NCI-H774 (cell line): ENCODE measurements at places on chromosomes 6 and 20.

DNA sequence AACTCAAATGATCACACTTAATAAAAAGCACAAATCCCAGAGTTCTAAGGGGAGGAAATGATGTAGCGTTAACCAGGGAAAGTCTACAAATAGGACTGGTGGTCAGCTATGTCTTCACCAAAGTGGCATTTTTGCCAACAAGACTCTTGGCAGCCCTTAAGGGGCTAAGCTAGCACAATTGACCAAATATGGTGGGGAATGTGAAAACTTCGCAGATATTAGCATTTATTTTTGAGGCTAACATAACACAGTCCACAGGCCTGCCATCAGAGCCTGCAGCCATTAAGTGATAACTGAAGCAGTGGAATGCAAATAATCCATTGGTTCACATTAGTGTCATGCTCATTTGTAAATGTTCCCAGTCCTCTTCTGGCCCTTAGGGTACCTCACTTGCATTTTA lies 274.6 kb downstream of the FOXC1 start:
- DNase-seq, result no peak

DNA sequence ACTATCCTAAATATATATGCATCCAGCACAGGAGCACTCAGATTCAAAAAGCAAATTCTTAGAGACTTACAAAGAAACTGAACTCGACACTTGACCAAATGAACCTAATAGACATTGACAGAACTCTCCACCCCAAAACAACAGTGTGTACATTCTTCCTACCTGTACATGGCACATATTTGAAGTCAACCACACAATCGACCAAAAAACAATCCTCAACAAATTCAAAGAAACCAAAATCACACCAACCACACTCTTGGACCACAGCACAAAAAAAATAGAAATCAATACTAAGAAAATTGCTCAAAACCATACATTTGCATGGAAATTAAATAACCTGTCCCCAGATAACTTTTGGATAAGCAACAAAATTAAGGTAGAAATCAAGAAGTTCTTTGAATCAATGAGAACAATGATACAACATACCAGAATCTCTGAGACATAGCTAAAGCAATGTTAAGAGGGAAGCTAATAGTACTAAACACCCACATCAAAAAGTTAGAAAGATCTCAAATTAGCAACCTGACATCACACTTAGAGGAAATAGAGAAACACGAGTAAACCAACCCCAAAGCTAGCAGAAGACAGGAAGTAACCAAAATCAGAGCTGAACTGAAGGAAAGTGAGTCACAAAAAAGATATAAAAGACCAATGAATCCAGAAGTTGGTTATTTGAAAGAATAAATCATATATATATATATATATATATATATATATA lies 12.5 kb upstream of the TREM1 start:
- no peak for DNase-seq

- DNase-seq, result no peak
Measured at GRCh38 chr6:39847221-39847620, 55.0 kb downstream of the DAAM2 start.

- DNase-seq, result no peak
Measured at GRCh38 chr20:32670773-32671455, 2.8 kb downstream of the C20orf203 start.

DNA sequence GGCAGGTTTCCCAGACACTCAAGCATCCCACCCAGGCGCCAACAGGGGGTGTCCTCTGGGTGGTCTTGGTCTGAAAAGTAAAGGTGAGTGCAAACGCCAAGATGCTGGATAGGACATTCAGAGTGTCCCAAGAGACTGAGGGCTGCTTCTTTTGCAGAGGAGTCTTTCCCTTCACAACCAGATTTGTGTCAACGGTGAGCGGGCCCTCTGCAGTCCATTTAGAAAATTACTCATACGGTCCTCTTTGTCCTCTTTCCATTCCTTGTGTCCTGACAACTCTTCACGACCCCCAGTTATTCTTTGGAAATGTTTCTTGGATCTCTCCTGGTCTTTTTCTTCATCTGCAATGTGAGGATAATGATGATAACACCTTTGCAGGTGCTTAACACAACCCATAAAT lies 257.8 kb downstream of the CDC5L start:
- no peak for DNase-seq

GRCh38 chr6:81148751-81149150 lies 603.7 kb downstream of the TENT5A start:
- DNase-seq, result no peak

DNA sequence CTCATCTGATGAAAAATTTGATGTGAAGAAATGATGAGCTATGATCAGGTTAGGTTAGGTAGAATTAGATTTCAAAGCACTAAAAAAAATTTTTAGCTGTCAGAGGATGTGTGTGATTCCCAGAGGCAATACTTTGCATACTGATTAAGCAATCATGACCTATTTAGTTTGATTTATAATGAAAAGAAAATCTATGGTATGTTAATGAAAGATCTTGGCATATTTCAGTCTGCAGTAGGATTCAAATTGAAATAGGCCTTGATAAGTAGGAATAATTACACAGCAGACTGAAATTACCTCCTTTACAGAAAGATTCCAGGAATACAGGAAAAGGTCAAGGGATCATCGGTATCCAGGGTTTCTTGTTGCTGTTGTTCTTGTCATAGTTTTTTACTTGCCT lies 69.3 kb downstream of the HDDC2 start:
- DNase-seq, result no peak

GRCh38 chr20:10369723-10370090 lies 64.3 kb downstream of the MKKS start:
- no peak for DNase-seq

DNA sequence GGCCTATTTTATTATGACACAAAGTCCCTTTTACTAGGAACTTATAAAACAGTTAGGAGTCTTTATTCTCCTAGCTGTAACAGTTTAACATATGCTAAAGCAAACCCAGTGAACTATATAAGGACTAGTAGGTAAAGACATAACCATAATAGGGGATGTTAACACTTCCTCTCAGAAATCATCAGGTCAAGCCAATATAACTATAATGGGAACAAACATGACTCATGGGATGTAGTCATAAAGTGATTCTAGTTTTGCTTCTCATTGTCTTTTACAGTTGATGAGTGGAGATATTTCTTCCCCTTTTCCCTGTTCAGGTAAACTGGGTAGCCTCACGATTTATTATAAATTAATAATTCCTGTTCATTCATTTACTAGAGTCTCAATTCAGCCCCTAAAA lies 9.7 kb downstream of the PTCHD4 start:
- DNase-seq, result no peak

DNA sequence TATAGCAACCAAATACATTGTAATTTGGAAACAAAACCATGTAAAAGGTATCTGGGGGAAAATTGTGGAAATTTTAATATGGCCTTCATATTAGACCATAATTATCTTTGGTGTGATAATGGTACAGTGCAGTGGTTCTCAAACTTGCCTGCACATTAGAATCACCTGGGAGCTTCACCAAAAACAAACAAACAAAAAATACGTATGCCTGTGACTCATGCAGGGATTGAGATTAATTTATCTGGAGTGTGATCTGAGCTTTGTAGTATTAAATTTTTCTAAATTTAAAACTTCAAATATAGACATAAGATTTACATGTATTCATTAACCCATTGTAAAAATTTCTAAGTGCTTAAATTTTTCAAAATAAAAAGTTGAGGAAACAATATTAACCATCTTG lies 31.5 kb downstream of the ARHGAP18 start:
- no peak for DNase-seq
